CD8-positive, alpha-beta memory T cell (primary cell): ENCODE measurements at places on chromosomes 5 and 9.

DNA sequence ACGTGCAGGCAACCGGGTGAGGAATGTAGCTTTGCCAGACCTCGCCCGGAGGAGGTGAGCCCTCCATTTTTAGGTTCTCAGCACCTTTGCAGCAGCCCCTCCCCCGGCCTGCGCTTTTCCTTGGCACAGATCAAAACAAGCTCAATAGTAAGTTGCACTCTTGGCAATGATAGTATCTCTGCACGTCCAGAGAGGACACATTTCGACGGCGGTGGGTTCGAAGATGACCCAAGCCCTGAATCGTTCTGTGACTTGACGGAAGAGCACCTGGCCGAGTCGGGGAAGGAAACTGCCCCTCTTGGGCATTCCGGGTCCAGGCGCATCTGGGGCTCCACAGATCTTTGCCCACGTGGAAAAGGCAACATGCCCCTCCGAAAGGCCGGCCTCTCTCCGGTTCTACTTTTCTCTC is 904 bp downstream of the GDNF start:
- DNase-seq: no peak

GRCh38 chr5:145393426-145393825 is 441.7 kb downstream of the PRELID2 start:
- no peak for DNase-seq

DNA sequence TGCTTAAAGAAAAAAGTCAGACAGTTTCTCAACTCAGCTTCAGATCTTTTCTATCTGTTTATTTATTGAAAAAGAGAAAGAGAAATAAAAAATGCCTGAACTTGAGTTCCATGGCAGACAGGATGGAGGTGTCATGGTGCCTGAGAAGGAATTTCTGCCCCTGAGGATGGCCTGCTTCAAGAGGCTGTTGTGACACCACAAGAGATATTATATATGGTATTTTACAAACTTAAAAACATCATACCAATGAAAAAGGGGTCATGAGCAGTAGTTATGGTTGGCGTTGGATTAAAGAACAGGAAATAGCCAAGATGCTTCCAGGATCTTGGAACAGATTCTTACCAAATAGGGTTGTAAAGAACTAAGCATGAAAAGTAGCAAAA is 344.6 kb downstream of the GLIS3 start:
- DNase-seq: no peak

GRCh38 chr5:150694612-150695011 is 6.2 kb downstream of the RBM22 start:
- no peak for DNase-seq

DNA sequence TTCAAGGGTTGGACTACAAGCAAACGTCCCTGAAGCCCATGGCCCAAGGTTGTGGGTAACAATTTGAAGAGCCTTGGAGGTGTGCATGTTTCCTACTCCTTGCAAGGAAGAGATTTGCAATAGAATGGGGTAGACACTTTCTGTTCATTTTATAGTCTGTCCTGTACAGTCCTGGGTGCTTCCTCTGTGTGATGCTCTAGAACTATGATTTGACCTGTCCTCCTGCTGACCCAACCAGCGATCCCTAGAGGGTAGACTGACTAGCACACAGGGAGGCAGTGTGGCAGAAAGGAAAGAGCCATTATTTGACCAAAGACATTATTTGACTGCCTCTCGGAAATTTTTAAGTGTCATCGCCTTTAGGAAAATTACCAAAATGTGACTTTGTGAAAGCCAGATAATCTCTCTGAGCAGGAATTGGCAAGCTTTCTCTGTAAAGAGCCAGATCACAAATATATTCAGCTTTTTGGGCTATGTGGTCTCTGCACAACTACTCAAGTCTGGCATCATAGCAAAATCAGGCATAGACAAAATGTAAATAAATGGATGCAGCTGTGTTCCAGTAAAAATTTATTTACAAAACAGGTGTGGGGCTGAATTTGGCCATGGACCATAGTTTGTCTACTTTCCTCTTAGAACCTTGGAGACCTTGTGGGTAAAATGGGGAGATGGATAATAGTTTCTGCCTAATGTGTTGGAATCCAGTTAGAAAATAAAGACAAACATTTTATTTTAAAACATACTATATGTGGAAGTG is 106.8 kb downstream of the DMRT2 start:
- no peak for DNase-seq

DNA sequence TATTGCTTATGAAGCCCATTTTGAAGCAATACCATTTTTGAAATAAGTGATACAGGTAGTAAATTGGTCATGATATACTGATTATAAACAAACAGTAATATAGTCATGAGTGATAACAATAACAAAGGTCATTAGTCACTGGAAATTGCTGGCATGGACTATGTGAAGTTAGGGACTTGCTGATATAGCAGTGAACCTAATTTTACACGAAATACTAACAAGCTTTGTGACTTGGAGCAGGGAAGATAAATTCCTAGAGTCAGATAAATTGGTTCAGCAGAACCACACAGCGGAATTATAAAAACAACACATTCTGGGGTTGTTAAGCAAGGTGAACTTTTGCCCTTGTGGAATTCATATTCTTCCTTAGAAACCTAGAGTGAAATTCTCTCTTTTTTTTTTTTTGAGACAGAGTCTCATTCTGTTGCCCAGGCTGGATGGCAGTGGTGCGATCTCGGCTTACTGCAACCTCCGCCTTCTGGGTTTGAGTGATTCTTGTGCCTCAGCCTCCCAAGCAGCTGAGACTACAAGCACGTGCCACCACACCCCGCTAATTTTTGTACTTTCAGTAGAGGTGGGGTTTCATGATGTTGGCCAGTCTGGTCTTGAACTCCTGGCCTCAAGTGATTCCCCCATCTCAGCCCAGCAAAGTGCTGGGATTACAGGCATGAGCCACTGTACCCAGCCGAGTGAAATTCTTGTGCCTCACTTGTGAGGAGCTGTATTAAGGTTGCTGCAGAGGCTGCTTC is 6.0 kb downstream of the UGCG start:
- DNase-seq: no peak

- no peak for DNase-seq
Measured at GRCh38 chr5:84370176-84370575, 14.5 kb downstream of the EDIL3 start.

GRCh38 chr9:21576331-21577189 is 94.4 kb upstream of the IFNE start:
- no peak for DNase-seq

DNA sequence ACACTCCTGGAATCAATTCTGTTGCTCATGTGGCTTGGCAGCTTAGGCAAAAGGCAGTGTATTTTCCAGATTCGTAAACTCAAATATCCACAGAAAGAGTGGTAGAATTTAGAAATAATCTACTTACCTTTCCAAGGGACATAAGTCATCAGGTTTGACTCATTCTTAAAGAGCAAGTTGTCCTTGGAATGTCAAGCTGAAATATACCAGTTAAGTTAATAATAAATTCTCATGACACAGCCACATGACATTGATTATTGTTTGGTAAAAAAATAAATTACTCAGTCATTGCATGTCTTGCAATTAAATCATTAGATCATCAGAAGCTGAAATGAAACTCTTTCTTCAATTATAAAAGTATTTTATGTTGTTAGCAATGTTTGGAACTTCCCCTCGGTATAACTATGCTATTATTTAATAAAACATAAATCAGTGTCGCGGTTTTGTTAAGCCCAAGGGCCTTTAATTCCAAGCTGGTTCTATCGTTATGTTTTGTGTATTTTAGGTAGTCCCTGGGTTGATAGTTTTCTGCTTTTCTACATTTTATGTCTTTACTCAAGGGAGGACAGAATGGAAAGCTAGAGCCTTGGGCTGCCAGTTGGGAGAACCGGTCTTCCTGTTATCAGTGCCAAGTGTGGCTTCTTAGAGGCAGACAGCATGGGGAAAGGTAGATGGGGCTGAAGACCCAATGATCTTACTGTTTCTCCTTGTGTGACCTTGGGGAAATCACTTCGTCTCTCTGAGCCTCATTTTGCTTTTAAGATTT is 79.3 kb upstream of the PRLR start:
- DNase-seq: no peak

DNA sequence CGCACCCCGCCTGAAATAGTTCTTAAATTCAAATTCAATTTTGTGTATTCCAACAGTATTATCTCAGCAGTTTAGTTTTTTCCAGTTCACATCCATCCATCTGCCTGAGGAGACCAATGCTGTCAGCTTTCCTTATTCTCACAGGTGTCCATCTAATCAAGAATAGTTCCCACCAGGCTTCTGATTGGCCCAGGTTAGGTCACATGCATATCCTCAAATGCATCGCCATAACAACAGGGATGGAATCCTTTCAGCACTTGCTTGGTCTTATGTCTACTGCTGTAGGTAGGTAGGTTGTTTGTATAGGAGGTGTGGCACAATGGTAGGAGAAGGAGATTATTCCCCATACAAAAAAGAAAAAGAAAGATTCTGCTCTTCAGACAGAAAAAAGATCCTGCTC is 91.2 kb downstream of the UBE2R2 start:
- DNase-seq: no peak

DNA sequence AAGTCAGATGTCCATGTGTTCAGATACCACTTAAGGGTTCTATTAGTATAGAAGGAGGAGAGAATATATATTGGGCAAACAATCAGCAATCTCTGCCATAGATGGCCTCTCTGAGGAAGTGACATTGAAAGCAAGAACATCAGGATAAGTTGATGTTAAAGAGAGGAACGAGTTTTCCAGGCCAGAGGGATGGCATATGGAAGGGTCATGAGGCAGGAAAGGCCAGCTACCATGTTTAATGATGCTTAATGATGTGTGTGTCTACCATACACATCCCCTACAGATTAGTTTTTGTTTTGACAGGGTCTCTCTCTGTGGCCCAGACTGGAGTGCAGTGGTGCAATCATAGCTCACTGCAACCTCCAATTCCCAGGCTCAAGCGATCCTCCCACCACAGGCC is 63.0 kb downstream of the PTTG1 start:
- DNase-seq: no peak

GRCh38 chr5:160492565-160492964 is 70.9 kb downstream of the PTTG1 start:
- no peak for DNase-seq

DNA sequence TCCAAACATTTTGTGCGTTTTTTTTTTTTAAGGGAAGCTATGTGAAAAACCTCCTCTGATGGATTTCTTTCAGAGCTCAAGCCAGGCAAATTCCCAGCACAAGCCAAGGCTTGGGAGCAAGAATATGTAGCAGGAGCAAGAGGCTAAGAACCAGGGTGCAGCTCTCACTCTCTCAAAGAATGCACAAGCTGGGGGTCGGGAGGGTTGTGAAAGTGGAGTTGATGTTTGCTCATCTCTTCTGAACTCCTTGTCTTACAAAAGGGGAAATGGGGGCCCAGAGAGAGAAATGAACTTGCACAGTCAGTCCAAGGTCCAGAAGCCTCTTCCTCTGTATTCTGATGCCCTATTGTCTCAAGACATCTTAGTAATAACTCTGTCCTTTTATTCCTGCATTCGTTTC is 7.7 kb upstream of the TRAF1 start:
- DNase-seq: no peak

- no peak for DNase-seq
Measured at GRCh38 chr9:135830496-135830895, 76.8 kb downstream of the CAMSAP1 start.

DNA sequence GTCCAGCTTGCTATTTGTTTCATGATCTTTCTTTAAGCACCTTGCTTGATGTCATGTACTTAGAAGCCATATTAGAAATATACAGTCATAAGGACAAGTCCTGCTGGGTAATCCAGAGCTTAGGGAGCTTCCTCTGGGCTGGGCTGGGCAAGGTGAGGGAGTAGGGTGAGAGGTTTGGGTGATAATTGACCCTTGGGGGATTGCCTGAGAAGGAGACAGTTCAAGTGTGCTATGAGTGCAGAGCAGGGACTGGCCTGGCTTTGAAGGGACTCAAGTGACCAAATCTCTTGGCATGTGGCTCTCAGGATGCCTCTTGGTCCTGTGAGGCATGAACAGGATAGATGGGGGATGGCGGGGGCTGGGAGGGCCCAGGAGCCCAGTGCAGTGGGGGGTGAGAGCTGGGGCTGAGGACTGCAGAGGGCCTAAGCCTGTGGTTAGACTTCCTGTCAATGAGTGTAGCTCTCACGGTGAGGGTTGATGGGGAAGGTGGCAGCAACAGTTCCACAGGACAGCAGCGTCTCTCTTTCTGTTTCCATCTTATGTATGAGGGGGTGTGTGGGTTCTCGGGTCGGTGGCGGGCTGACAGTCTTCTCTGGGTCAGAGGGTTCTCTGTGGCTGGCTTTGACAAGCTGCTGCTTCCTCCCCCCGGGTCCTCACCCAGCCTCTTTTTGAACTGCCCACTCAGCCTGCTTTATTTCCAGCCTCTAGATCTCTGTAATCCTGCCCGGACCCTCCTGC is 53.5 kb downstream of the RGS3 start:
- DNase-seq: peak; percentile 61

DNA sequence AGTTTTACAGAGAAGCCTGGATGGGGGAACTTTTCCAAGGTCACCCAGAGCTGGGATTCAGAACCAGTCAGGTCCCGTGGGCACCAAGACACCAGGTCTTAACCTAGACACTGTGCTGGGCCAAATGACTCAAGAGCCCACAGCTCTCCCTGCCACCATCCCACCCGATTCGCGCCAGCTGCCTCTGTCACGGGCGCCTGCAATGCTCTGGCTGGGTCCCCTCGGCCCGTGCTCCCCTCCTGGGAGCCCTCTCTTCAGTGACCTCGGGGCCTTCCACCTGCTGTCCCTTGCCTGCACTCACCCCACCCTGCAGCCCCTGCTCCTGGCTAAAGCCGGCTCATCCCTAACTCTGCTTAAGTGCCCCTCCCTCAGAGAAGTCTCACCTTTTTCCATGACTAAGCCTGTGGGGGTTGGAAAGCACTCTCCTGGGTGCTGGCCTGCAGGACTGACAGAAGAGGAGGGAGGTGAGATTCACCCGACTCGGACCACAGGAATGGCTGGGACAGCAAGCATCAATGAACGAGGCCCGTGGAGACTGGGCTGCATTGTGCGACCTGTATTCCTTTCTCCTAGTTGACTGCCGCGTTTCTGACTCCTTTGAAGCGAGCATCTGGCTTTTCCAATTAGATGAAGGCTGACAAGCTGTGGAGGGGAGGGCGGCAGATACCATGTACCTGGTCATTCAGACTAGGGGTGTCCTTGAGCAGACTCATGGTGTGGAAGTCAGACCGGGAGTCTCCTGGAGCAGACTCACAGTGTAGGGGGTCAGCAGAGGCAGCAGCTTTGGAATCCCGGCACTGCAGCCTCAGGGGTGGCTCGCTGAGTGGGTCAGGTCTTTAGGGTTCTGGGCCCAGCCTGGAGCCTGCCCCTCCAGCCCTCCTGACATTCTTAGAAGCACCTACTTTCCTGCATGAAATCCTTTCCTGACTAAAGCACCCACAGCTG is 5.8 kb upstream of the IL4 start:
- DNase-seq: no peak

DNA sequence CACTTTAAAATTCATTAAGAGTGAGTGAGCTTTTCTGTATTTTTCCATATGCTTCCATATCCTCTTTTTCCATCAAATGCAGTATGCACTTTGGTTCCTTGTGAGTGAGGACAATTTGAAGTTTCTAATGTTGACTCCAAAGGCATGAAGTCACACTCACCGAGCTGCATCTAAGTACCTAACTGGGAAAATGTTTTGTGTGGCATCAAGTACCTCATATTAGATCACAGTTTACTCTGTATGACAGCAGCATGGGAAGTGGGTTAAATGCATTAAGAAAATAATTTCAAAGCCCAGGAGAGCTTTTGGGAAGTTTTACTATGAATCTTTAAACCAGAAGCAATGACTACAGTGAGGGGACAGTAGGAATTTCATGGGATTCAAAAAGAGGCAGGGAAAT is 207.0 kb downstream of the EFNA5 start:
- no peak for DNase-seq

- no peak for DNase-seq
Measured at GRCh38 chr9:86668488-86668887, 278.8 kb downstream of the GAS1 start.

GRCh38 chr5:139177809-139178588 is 20.2 kb downstream of the SIL1 start:
- DNase-seq: no peak

- DNase-seq: no peak
Measured at GRCh38 chr9:137611623-137612609, 6.4 kb downstream of the ARRDC1 start.
